ENCODE measurements at places on chromosomes 4 and X.

GRCh38 chrX:9279234-9279544, 185.7 kb upstream of the TBL1X start:
- peak; percentile 64 for DNase-seq

DNA sequence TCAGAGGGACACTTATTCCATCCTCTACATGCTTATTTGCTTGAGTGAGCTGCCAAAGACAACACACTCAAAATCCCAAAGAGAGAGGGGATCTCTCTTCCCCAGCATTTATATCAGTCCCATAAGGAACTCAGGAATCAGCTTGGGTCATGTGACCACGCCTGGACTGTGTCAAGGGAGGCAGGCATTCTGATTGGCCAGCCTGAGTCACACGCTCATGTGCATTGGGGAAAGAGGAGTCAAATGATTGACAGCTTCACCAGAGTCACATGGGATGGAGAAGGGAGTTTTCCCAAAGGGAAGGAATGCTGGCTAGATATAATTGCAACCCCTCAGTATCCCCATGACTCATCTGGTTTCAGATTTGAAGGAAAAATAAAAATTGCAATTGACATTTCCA, 49.0 kb downstream of the RWDD4 start:
- peak; percentile 25 for DNase-seq

DNA sequence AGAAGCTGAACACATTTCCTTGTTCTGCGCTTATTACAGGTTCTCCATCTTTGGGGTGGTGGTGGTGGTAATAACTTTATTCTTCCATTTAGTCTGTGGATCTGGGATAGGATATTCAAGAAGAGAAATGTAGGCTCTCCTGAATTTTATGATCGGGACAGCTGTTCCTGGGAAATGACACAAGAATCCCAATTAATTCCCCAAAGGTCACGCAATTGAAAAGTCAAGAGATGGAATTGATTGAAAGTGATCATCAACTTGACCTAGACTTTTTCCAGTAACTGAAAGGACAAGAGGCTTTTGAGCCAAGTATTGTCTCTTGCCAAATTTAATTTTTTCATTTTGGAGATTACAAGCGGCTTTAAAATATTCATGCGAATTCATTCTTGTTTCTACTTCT, 98.7 kb upstream of the CBLL2 start:
- DNase-seq: no peak

DNA sequence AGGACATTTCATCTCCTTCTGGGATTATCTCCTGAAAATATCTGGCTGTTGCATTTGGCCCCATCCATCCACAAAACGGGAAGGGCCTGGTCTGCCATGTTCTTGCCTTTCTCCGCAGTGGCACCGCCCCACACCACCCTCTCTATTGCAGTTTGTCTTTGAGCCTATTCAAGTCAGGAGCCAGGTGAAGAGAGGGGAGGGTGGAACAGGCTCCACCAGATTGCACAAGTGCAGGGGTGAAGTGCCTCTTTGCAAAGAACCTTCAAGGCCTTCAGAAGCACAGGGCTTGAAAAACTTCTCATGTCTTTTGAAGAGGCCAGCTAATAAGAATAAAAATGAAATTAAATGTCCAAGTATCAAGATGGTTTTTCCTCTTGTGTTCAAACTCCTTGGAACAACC, 28.7 kb downstream of the RS1 start:
- DNase-seq: no peak

- DNase-seq: peak; percentile 68
Measured at GRCh38 chr4:173051716-173052115, 116.9 kb upstream of the GALNT7 start.

DNA sequence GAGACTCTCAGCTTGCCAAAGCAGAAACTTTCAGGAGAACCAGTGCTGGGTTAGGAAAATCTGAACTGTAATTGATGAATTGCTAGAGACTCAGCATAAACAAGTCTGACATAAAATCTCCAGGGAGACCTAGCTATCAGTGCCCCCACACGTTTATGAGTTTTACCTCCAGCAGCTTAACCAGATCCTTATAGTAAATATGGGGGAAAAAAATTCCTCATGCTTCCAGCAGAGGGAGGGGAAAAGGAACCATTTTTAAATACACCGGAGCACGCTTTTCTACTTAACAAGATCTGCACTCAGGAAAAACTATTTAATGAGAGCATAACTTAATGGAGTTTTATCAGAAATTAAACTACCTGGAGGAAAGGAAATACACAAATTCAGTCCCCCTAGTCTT, 1040.7 kb upstream of the INTU start:
- DNase-seq: no peak

DNA sequence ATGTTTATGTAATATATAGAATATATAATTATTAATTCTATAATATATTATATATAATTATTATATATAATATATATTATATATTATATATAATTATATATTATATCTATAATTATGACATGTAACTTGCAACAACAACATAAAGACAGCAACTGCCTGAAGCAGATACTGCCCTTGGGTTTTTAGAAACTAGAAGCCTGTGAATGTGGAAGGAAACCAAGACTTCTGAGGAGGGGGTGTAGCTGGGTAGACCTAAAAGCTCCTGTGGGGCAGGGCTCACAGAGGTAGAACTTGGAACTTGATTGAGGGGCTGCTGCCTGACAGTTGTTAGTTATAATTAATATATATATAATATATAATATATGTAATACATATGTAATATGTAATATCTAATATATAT, 167.2 kb upstream of the SLIT2 start:
- DNase-seq: no peak
